ENCODE measurements at places on chromosomes 1 and 21. TPM values are rescaled to one million over a fixed set of nuclear protein-coding genes. Genes with fewer than 3 reads are reported as not detected.

DNA sequence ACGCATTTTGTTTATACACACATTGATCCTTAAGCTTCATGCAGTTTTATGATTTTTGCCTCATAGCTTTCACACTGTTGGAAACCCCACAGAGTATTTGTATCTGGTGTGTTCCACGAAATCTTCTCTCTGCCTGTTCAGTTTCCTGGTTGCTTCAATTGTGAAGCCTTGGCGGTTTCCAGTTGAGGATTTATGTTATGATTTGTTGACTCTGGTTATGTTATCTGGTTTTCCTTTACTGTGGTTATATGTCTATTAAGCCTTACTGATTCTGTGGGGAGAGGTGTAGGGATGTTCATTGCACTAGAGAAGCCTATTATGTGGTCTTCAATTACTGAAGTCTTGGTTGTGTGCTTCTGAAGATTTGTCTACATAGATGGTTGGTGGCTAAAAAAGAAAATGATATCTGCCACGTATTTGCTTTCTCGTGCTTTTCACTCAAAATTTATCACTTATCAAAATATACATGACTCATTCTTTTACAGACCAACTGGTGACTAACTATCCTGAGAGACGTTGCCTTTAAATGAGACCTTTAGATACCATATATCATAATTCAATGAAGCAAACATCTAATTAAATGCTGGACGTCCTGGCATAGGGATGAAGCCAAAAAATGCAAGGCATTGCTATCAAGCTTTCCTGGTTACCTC is 488.0 kb upstream of the B3GALT2 start:
- DNase-seq, result no peak

DNA sequence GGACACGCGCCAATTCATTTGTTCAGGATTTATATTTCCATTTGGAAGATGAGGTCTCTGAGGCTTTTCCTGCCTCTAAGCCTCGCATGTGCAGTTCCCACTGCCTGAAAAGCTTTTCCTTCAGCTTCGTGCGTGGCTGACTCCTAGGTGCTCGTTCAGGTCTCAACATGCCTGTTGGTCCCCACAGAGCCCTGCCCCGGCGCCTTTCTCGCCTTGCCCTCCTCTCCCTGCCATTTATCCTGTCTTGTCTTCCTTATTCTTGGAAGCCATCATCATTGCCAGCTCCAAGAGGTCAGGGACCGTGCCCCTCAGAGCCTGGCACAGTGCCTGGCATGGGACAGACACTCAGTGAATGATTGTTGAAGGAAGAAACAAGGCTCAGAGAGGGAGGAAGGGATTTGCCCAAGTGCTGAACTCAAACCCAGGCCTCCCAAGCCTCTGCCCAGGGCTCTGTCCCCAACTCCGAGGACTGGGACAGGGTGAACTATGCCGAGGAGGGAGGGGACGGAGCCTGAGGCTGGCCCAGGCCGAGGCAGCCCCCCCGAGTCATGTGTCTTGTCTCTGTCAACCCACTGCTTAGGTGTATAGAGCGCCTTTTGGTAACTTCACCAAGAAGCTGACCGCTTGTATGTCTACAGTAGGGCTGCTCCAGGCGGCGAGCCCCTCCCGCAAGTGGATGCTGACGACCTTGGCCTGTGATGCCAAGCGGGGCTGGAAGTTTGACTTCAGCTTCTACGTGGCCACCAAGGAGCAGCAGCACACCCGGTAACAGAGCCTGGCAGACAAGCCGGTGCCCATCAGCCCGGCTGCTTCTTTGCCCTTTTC is 47.3 kb downstream of the DISP3 start:
- DNase-seq, result no peak

DNA sequence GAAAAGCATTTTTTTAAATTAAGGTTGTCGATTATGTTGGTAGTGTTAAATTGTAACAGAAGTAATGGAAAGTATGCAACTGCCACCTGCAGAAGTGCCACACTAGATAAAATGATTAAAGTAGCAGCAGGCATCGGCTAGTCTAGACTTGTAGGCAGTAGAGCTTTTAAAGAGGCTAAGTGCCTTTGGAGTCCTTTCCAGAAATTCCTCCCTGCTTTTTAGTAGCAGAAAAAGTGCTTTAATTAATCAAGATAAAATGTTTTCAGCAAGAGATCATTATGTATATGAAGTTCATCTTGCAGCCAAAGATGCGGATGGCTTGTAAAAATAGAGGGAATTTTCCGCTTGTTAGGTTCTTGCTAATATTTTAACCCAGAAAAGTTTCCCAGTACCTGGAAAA is 87.1 kb upstream of the LRRC8D start:
- DNase-seq, result no peak

DNA sequence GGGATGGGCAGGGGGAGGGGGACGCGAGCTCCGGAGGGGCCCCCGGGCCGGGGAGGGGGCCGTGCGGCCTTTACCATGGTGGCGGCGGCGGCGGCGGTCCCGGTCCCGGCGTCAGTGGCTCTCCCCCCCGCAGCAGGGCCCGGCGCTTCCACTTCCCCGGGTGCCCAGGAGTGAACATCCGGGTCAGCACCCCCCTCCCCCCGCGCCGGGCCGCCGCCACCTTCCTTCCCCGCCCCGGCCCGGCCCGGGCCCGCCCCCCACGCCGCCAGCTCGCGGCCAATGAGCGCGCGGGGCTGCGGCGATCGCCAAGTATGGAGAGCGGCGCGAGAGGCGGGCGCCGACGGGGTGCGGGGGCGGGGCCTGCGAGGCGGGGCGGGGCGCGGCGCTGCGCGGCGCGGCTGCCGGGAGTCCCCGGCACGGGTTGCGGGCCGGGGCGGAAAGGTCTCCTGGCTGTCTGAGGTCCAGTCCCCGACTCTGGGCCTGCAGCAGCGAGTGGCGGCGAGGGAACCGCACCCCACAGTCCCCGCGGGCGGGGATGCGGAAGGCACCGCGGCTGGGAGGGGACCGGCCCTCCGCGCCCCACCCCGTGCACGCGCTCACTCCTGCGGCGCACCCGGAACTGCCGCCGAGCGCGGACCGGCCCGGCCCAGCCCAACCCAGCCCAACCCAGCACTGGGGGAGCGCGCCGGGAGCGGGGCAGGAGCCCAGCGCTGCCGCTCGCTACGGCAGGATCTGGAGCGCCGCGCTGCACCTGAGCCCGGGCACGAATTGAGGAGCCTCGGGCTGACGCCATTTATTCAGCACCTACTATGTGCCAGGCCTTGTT is at the start of gene CAPZB:
CAPZB (minus strand) TSS at position 178 of the 826 bp plus-strand sequence; CDS start at position 77, 101 bp downstream.
- no peak for DNase-seq

- no peak for DNase-seq
These were observed 2164.2 kb downstream of the NCAM2 start for GRCh38 chr21:23162198-23162946.

GRCh38 chr1:236137285-236137852 is 5.0 kb upstream of the GPR137B start:
- no peak for DNase-seq

DNA sequence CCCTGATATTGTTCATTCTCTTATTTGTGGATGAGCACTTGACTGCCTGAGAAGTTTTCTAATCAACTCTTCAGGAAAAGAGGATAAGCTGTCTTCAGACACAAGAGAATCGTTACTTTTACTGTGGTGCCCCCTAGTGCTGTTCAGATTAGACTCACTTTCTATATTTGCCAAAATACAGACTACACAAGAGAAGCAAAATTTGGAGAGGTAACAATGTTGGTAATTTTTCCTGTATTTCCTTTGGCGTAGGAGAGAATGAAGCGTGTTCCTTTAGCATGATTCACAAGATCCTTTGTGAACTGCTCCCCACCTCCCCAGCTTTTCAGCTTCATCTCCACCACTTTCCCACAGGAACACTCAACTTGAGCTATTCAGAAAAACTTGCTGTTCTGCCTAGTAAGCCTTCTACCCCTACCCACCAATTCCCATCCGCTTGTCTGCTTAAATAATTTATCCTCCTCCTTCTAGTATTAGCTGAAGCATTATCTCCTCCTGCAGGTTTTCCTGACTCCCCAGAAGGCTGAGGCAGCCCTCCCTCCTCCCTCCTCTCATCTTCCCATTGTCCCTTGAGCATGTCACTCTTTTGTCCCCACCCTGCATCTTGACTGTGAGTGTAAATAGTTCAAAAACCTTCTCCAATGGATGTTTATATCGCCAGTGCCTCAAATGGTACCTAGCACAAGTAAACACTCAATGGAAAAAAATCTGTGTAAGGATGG is 4.5 kb downstream of the TNFSF4 start:
- peak; percentile 35 for DNase-seq

DNA sequence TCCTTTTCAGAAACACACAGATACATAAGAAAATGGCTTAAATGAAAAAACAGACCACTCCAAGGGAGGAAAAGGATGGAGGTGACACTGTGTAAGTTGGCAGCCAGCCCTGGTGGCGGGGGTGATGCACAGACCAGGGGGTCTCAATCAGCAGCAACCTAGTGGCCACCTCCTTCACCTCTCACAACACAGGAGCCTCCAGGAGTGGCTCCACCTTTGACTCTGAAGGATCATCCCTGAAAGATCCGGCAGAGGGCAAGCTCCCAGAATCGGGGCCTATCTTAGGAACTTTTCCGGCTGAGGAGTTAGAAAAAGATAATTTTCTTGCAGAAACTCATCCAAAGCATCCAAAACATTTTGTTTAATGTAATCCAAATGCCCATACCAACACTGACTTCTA is 51.2 kb upstream of the SMYD2 start:
- no peak for DNase-seq

- no peak for DNase-seq
These were observed 126.4 kb downstream of the ZZZ3 start for GRCh38 chr1:77556045-77556444.

- DNase-seq, result no peak
These were observed 88.3 kb upstream of the IPO9 start for GRCh38 chr1:201740670-201741111.

- DNase-seq, result no peak
These were observed 59.4 kb upstream of the FAM20B start for GRCh38 chr1:178966312-178966711.

GRCh38 chr1:53359934-53360276 is 32.0 kb upstream of the LRP8 start:
- no peak for DNase-seq

- DNase-seq, result no peak
These were observed 274.6 kb downstream of the NFIA start for GRCh38 chr1:61356995-61357394.

GRCh38 chr1:117576236-117576635 is 29.6 kb upstream of the TENT5C start:
- DNase-seq, result no peak

- no peak for DNase-seq
These were observed 99.6 kb downstream of the GABPA start for GRCh38 chr21:25834381-25834780.

PGLYRP4 gene
- total RNA-seq, result 0.07 TPM

GNAT2 gene
- total RNA-seq, result not detected

LCE5A gene
- not detected for total RNA-seq

RNF220 gene
- total RNA-seq, result 112 TPM

SELE gene
- total RNA-seq, result not detected

LDLRAD1 gene
- total RNA-seq, result not detected

SERPINC1 gene
- total RNA-seq, result 0.25 TPM

CFHR2 gene
- not detected for total RNA-seq

Measured in kidney epithelial cell (primary cell).